NCI-H1092 treated with DMSO at 0.1 percent for 48 hours (cell line): ENCODE measurements at places on chromosomes 11 and 22.

DNA sequence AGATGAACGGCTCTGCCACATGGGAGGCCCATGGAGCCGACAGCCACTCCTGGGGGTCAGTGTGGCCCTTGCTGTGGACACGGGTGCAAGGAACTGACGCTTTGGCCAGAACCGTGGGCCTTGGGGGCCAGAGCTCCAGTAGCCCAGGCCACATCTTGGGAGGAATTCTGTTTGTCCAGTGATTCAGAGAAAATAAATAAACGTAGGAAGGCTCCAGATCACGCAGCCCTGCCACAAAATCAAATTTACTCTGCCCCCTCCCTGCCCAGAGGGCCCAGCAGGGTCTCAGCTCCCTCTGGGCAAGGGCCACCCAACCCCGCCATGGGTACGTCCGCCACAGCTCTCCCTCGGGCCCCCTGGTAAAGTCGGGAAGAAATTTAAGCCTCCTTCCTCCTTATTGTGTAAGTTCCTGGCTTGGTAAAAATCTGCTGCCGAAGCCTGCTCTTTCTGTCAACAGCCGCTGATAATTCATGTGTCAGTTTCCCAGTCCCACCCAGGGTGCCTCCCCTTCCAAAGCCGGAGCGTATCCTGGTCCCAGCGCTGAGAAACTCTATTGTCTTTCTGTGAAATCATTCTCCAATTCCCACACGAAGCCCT, 6.9 kb upstream of the MUC5AC start:
- DNase-seq: no peak

- DNase-seq: no peak
Measured at GRCh38 chr11:95307286-95307685, 76.3 kb upstream of the SESN3 start.

- DNase-seq: no peak
Measured at GRCh38 chr11:88398372-88398771, 60.8 kb upstream of the CTSC start.

GRCh38 chr22:25659413-25659812, 82.6 kb upstream of the MYO18B start:
- no peak for DNase-seq

DNA sequence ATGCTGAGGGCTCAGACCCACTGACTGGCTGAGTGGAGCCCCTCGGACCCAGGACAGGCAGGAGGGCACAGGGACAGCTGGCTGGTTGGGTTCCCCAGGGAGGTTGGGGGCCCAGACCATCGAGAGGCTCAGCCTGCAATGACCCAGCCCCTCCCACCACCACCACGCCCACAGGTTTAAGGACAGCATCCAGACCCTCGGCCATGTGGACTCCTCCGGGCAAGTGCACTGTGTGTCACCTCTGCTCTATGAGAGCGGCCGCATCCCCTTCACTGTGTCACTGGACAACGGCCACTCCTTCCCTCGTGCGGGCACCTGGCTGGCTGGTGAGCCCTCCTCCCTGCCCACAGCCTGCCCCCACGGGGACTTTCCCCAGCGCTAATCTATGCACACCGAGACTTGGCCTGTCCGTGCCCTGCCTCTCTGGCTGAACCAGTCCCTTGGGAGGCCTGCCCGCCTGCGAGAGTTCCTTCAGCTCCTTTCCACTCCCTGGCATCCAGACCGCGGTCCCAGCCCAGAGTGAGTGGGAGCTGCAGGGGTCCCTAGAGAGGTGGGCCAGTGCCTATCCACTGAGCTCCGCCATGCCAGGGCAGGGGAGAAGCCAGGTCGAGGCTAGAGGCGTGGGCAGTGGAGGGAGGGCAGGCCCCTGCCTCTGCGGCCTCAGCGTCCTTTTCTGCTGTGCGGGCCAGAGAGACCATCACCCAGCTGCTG, 2.2 kb downstream of the SUSD2 start:
- DNase-seq: no peak

GRCh38 chr11:115653926-115654325, 149.7 kb upstream of the CADM1 start:
- no peak for DNase-seq

DNA sequence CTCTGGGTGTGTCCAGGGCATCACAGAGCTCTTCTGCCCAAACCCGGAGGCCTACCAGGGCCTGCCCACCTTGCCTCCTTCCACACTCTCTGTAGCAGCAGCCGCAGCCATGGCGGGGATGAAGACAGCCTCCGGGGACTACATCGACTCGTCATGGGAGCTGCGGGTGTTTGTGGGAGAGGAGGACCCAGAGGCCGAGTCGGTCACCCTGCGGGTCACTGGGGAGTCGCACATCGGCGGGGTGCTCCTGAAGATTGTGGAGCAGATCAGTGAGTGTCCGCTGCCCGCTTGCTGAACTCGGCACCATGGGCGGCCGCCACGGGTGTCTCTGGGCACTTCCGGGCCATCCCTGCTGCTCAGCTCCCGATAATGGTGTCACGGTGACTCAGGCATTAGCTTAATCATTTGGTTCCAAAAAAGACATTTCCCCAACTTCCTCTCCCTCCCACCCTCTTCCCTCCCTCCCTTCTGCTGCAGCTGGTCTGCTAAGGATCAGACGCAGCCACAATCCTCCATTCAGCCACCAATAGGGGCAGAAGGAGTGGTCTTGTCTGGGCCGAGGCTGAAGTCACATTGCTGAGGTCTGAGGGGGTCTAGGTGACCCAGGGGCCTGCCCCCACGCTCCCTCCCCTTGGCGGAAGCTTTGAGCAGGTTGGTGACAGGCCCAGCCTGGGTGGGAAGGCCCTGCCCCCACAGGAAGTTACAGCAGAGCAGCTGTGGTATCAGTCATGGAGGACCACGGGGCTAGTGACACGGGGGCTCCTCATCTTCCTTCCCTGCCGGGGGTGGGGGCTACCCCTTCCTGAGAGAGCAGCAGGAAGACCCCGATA, 950 bp downstream of the FERMT3 start:
- no peak for DNase-seq

DNA sequence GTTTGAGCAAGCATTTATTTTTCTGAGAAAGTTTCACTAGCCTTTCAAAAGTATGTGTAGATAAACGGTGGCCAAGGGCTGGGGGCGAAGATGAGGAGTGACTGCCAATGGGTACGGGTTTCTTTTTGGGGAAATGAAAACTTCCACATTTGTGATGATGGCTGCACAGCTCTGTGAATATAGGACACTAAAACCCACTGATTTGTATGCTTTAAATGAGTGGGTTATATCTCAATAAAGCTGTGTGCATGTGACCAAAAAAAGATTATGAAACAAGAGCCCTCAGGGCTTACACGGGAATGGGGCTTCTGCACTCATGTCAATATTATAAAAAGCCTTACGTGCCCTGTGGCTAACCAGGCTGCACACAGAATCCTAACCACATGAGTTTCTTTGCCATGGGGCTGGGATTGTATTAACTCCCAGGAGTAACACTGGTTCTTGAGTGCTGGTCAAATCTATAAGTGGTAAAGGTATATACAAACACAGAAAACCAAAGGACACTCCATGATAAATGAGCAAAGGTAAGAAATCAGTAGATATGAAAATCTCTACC, 31.3 kb downstream of the ABCC8 start:
- no peak for DNase-seq

DNA sequence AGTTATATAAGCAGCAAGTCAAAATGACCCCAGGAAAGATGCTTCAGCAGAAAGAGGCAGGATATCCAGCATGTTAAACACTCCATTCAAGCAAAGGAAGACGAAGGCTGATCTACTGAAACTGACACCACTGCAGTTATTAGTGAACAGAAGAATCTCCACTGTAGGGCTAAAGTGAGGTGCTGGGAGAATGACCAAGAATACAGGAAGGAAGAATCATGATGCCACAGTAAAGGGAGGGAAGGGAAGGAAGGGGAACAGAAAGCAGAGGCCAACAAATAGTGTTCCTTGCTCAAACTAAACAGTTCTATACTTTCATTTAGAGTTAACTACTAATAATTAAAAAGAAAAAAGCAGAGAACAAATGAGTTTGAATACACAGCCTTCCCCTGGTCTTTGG, 92.5 kb downstream of the SIK3 start:
- DNase-seq: no peak

DNA sequence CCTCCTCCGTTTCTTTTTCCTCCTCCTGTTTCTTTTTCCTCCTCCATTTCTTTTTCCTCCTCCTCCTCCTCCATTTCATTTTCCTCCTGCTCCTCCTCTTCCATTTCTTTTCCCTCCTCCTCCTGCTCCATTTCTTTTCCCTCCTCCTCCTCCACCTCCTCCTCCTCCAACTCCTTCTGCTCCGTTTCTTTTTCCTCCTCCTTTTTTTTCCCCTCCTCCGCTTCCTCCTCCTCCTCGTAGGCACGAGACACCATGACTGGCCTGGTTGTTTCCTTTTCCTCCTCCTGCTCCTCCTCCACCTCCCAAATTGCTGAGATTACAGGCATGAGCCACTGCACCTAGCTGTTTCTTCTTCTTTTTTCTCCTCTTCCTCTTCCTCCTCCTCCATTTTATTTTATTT, 25.6 kb upstream of the DRICH1 start:
- no peak for DNase-seq

DNA sequence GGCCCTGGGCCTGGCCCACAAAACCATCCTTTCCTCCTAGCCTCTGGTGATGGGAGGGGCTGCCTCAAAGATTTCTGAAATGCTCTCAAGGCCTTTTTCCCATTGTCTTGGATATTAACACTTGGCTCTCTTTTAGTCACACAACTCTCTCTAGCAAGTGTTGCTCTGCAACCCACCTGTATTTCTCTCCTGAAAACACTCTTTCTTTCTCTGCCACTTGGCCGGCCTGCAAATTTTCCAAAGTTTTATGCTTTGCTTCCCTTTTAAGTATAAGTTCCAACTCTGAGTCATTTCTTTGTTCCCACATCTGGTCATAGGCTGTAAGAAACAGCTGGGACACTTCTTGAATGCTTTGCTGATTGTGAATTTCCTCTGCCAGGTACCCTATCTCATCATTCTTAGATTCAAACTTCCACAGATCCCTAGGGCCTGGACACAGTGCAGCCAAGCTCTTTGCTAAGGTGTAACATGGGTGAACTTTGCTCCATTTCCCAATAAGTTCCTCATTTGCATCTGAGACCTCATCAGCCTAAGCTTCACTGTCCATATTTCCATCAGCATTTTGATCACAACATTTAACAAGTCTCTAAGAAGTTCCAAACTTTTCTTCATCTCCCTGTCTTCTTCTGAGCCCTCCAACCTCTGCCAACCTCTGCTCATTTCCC, 93.8 kb downstream of the TRIM29 start:
- no peak for DNase-seq

DNA sequence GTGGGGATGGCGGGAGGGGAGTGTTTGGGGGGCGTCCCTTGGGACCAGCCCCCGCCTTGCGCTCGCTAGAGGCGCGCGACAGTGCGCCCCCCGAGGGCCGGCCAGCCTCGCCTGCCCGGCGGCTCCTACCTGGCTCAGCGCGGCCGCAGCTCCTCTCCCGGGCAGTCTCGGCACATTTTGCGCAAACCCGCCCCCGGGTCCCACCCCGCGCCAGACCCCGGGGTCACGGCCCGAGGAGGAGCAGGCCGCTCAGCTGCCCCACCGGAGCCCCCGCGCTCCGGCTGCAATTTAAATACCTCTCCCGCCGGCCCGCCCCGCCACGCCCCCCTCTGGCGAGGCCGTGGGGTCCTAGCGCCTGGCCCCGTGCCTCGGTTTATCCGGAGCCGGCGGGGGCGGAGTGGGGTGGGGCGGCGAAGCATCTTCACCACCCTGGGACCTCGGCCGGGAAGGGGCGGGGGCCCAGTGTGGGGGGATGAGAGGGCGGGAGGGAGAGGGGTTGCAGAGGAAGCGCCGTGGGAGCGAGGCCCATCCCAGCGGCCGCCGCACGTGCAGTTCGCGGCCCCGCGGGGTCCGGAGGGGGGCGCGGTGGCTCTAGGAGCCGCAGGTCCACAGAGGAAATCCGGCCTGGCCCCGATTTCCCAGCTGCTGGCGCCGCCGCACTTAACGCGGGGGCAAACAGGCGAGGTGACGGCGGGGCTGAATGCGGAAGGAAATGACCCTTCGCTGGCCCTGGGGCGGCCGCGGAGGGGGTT, at the start of gene LRRC32:
Gene LRRC32 (minus strand): TSS at position 263 of the 752 bp plus-strand sequence. CDS start 4,793 bp downstream, outside the sequence.
- peak; percentile 22 for DNase-seq

DNA sequence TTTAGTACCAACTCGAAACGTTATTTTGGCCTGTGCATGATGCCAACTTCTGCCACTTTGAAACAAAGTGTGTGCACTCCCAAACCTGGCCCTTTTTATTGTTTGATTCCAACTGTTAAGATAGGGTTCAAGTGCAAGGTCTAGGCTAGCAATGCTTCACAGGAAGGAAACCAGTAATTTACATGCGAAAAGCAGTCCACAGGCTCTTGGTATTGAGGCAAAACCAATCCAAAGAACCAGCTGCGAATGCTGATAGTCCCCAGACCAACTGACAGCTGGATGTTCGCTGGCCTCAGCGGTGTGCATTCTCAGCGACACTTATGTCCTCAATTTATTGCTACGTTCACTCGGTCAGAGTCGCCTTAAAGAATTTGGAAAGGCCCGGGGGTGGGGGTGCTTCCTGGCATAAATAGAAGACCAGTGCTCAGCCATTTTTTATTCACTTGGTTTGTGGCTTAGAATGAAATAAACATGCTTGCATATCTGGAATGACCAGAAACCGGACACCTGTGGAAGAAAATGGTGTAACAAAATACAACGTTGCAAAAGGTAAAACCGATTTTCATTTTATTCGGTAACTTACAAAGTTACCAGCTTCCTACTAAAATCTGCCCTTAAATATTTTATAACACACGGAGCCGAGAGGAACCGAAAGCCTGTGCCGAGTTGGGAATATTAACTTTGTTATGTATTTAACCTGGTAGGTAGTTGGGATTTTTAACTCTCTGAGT, 1.6 kb downstream of the CPT1A start:
- DNase-seq: no peak

DNA sequence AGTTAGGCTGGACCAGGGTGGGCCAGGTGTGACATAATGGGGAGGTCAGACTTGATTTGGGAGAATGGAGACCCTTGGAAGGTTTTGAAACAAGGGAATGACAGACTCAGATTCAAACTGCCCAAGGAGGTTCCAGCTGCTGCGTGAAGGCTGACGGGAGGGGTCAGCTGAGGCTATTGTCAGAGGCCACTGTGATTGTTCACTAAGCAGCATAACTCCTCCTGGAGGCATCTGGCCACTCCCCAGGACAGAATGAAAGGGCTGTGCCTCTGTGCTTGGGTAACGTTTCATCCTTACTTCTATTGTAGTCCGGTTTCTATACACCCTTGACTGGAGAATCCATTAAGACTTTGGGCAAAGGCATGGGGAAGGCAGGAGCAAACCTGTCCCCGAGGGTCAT, 126.6 kb downstream of the DSCAML1 start:
- DNase-seq: no peak

- DNase-seq: no peak
Measured at GRCh38 chr22:20437613-20438426, at the start of gene SCARF2. Gene SCARF2 (minus strand): TSS chr22:20437825. CDS start chr22:20437754, 71 bp downstream.

DNA sequence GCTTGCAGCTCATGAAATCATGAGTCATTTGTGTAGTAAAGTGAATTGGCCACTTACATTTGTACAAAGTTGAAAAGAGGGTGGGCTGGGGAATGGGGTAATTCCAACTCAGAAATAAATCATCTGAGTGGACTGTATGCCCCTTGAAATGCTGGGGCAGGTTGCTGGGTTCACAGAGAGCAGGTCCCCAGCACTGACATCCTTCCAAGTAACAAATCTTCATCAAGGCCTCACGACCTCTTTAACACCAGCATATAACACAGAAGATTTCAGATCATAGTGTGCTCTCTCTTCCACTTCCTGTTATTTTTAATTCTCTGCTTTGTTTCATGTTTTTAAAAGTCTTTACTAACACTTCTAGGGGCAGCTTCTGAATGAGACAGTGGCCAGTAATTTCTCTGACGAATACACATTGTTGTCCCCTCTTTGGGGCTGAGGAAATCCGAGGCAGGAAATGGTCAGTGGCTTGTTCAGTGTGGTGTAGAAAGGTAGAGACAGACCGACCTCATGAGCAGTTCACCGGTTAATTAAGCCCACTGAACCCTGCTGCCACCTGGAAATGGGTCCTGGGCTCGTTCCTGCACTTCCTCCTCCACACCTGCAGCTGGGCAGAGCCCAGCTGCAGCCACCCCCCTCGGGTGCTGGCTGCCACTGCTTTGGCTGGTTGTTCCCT, 127.7 kb downstream of the MAML2 start:
- DNase-seq: no peak
